ENCODE measurements at places on chromosomes 1 and 21.

DNA sequence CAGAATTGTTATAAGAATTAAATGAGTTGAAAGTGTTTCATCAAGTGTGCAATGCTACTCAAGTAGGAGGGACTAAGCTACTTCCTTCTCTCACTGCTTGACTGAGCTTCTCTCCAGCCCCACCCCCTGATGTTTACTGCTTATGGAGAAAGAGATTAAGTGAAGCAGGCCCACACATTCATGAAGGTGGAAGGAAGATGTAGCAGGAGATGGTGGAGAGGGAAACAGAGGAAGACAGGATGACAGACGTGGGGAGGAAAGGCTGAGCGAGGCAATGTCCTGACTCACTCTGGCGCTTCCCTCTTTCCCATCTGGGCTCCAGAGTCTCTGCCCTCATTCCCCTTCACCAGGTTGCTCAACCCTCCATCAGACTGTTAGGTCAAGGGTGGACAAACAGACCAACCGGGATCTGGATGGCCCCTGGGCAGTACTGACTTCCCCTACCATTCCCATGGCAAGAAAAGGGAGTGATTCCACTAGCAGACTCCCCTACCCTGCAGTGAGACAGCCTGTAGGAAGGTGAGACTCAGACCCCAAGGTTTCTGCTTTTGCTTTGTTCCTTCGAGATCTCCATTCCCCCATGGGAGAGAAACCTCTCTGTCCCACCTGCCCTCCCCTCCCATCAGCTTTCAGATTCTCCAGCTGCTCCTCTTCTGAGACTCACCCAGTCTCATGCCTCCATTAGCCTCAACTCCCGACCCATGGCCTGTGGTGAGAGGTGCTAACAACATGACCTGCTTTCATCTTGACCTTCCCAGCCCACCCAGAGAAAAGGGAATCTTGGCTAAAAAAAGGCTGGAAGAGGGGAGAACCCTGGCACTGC lies 3.1 kb upstream of the ARHGEF2 start:
- DNase-seq, result no peak

DNA sequence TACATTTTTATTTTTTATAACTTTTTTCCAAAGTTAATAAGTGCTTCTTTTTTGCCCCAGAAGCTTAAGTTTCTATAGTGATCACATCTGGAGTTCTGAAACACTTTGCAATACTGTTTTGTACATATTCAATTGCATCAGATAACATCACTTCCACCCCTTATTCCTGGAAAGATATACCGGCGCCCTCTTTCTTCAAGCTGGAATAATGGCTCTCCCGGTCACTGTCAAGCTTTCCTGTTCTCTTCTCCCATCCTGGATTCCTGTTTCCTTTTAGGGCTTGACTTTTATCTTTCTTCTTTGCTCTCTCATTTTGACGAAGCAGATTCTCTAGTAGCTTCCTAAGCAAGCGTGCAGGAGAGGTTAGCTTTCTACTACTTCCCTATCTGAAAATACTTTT lies 1866.8 kb downstream of the MRPL39 start:
- DNase-seq, result no peak

- DNase-seq, result no peak
Measured at GRCh38 chr1:45148209-45148825, 58.1 kb downstream of the ZSWIM5 start.

GRCh38 chr21:15654171-15654570 lies 75.6 kb upstream of the USP25 start:
- DNase-seq, result no peak

DNA sequence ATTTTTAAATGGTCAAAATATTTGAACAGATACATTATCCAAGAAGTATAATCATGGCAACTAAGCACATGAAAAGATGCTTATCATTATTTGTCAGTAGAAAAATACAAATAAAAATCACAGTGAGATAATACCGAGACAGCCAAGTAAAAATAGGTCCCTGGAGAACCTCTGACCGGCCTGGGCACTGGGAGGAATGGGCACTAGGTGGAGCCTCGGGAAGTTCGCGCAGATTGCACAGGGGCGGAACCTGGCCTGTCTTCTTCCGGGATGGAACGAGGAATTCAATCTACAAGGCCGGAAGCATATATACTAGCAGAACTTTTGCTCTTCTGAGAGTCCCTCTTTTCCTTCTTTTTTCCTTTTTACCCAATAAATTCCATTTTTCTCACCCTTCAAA lies 148.5 kb upstream of the CHRM3 start:
- no peak for DNase-seq

- no peak for DNase-seq
Measured at GRCh38 chr1:206717674-206717989, 32.9 kb downstream of the MAPKAPK2 start.

DNA sequence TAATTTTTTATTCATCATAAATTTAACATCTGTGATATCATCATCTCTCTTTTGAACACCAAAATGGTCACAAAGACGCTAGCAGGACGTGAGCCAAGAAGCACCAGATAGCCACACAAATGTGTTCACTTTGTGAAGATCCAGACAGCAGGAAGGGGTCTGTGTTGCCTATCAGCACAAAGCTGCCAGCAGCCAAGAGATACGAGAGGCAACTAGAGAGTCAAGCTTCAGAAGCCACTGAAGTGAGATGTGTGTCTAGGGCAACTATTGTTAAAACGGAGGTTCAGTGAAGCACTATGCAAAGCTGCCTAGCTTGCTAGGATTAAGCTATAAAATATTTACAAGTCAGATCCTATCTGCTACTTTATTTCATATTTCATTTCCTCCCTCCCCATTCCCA lies 45.3 kb downstream of the NDC1 start:
- DNase-seq, result no peak

- DNase-seq, result no peak
Measured at GRCh38 chr1:169514566-169515270, 29.0 kb upstream of the SLC19A2 start.

- no peak for DNase-seq
Measured at GRCh38 chr1:20401405-20402010, 84.5 kb downstream of the CAMK2N1 start.

GRCh38 chr1:211013346-211014240 lies 120.4 kb downstream of the KCNH1 start:
- no peak for DNase-seq

DNA sequence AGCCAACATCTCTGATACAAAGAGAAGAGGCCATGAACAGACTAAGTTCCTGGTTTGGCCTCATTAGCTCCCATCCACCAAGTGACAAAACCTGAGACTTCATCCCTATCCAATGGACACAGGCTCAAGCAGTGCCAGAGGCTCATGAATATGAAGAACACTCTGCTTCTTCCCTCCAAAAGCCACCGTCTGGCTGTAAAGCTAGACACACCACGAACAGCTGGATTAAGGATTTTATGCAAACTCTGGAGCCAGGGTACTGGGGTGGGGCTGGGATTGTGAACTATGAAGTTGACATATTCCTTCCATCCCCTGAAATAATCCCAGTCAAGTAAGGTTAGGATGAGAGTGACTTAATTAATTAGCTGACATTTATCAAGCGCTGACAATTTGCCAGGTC lies 139.4 kb downstream of the CSMD2 start:
- no peak for DNase-seq

GRCh38 chr1:222522105-222522915 lies 25.6 kb downstream of the HHIPL2 start:
- DNase-seq, result no peak

- DNase-seq, result no peak
Measured at GRCh38 chr1:227255086-227255732, 63.1 kb downstream of the CDC42BPA start.

GRCh38 chr1:13751985-13752384 lies 52.0 kb downstream of the PRDM2 start:
- DNase-seq, result no peak

Measured in breast epithelium (tissue), 4 donors.